ENCODE measurements at places on chromosomes 1 and 21.

DNA sequence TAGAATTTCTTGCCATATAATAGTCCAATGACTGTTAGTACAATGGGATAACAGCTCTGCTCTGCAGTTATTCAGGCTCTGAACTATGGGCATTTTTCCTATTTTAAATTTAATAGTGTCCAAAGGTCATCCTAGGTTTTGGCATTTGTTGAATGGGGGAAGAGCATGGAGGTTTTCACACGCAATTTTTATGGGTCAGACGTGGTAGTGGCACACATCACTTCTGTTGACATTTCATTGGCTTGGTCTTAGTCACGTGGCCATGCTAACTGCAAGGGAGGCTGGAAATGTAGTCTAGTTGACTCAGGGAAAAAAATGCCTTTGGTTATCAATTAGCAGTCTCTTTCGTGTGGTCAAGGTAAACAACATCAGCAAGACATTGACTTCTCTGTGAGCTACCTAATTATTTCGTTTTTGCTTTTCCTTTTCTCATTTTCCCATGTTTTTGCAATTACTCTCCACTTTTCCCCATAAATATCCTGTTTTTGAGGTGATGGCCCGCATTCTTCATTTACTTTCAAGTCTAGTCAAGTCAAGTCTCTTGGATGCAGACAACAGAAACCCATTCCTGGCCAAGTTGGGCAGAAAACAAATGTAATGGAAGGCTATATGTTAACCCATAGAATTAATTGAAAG is 82.8 kb downstream of the DYRK1A start:
- DNase-seq = no peak

DNA sequence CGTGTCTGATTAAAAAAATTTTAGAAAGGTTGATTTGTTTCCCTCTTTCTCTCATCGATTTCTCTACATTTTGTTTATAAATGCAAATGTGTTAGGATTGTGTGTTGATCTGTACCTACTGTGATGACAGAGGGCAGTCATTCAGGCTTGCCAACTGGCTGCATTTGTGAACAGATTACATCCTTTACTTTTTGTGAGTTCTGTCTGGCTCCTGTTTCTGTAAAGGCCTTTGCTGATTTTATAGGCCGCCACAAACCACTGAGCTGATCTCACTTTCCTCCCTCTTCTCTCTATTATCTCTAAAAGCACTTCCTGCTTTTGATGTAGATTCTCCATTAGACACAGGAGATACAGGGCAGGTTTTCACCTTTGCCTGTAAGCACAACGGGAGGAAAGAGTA is 106.8 kb downstream of the ESRRG start:
- no peak for DNase-seq

- DNase-seq = no peak
Measured at GRCh38 chr1:12230549-12231275, 882 bp downstream of the VPS13D start.

DNA sequence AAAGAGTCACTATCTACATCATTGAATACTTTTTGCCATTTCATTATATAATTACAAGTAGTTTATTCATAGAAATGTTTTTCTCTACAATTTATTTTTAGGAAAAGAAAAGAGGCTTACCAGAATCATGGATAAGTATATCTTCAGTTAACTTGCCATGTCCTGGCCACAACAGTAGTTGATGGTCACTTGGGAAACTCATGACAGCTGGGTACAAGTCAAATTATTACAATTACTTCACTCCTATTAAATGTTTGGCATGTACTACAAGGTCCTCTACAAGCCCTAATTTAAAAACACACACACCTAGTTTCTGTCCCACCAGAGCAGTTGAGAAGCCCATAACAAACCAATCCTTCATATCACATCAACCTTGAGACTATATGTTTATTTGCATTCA is 29.4 kb downstream of the PALMD start:
- DNase-seq = no peak

DNA sequence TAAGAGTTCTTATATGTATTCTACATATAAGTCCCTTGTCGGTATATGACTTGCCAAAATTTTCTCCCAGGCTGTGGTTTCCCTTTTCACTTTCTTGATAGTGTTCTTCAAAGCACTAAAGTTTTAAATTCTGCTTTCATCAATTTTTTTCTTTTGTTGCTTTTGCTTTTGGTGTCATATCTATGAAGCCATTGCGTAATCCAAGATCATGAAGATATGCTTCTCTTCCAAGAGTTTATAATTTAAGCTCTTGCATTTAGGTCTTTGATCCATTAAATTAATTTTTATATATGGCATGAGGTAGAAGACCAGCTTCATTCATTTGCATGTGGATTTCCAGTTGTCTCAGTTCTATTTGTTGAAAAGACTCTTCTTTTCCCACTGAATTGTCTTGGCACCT is 22.2 kb downstream of the DESI2 start:
- DNase-seq = no peak

DNA sequence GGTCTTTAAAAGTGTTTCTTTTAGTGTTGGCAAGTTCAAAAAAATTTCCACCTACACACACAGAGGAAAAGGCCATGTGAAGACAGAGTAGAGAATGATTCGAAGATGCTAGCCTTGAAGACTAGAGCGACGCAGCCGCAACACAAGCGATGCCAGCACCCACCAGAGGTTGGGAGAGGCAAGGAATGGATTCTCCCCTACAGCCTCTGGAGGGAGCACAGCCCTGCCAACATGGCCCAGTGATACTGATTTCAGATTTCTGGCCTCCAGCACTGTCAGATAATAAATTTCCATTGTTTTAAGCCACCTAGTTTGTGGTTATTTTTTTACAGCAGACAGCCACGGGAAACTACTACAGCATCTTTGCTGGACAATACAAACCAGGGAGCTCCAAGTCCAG is 6.9 kb upstream of the ADAR start:
- no peak for DNase-seq

GRCh38 chr1:202860744-202861419 is 28.1 kb downstream of the RABIF start:
- DNase-seq = no peak

GRCh38 chr1:175862408-175862807 is 119.0 kb upstream of the TNR start:
- no peak for DNase-seq

- DNase-seq = no peak
Measured at GRCh38 chr1:51147394-51147793, 45.4 kb downstream of the C1orf185 start.

DNA sequence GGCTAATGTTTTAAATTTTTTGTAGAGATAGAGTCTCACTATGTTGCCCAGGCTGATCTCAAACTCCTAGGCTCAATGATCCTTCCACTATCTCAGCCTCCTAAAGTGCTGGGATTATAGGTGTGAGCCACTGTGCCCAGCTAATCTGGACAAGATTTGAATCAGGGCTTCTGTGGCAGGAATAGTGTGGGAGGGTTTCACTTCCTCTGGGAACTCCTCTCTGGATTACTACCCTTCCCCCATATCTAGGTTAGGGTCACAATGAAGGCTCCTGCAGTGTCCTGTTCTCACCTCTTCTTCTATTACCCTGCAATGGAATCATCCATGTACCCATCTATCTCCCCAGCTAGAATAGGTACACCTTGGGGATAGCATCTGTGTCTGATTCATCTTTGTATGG is 133.6 kb upstream of the RAB4A start:
- no peak for DNase-seq

GRCh38 chr1:83573776-83574175 is 425.2 kb downstream of the TTLL7 start:
- no peak for DNase-seq

- no peak for DNase-seq
Measured at GRCh38 chr1:23732363-23733224, 10.7 kb upstream of the ELOA start.

- DNase-seq = peak; percentile 53
Measured at GRCh38 chr1:235270625-235271024, 57.4 kb downstream of the ARID4B start.

GRCh38 chr1:147758379-147759100 is 1.9 kb downstream of the GJA5 start:
- DNase-seq = no peak

DNA sequence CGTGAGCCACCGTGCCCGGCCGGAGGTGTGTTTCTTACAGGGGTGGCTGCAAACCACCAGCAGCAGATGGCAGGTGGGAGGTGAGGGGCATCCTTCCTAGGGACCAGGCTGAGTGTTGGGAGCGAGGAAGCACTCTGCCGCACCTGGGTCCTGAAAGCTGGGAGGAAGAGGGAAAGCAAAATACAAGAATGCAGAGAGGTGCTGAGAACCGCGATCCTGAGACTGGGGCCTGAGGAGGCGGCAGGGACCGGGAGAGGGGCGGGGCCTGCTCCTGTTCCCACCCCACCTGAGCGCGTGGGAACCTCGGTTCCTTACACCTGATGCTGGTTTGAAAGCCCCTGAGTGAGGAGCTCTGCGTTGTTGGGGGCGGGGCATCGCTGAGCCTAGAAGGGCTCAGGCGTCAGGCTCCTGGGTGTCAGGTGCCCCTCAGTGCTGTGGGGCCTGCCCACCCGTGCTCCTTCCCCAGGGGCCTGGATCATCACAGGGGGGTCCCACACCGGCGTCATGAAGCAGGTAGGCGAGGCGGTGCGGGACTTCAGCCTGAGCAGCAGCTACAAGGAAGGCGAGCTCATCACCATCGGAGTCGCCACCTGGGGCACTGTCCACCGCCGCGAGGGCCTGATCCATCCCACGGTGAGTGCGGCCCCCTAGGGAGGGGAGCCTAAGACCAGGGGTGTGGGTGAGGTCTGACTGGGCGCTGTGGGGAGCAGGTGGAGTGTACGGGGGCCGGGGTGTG is 15.5 kb downstream of the TRPM2 start:
- DNase-seq = no peak

- DNase-seq = no peak
Measured at GRCh38 chr1:180143359-180143758, 11.3 kb upstream of the QSOX1 start.

- DNase-seq = no peak
Measured at GRCh38 chr1:43868741-43869067, 64.9 kb upstream of the ARTN start.

DNA sequence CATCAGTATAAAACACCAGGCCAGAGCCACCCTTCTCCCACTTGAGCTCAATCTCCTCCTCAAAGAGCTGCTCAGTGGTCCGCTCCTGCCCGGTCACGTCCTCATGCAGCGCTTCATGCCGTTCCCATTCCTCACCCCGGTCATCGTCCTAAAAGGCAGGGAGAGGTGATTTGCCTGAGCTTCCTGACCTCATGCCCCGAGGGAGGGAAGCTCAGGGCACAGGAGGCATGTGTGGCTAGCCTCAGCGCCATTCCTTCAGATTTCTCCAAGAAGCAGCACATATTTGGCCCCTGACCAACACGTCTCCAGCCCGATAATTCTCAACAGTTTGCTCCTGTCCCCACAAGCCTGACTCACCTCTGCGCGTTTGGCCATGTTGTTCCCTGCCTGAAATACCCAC is 4.2 kb upstream of the GPN2 start:
- DNase-seq = no peak

DNA sequence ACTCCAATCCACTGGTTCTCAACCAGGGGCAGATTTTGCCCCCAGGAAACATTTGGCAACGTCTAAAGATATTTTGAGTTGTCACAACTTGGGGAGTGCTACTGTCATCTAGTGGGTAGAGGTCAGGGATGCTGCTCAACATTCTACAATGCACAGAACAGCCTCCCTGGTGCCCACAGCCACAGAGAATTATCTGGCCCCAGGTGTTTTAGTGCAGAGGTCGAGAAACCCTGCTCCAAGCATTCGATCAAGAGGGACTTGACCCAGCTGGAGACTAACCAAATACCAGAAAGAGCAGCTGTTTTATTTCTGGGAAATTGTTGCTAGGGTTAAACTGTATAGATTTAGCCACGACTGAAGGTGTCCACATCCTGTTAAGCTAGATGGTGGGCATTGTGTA is 19.2 kb downstream of the CD247 start:
- peak; percentile 42 for DNase-seq

DNA sequence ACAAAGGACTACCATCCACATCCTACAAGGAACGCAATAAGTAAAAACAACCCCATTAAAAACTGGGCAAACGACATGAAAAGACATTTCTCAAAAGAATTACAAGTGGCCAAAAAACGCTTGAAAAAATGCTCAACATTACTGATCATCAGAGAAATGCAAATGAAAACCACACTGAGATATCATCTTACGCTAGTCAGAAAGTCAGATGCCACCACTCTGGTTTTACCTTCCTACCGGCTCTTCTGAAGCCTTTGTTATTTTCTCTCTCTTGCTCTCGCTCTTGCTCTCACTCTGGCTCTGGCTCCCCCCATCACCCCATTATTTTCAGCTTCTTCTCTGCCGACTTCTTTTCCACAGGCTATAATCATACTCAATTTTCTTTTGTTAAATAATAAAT is 38.8 kb downstream of the VPS45 start:
- DNase-seq = no peak

DNA sequence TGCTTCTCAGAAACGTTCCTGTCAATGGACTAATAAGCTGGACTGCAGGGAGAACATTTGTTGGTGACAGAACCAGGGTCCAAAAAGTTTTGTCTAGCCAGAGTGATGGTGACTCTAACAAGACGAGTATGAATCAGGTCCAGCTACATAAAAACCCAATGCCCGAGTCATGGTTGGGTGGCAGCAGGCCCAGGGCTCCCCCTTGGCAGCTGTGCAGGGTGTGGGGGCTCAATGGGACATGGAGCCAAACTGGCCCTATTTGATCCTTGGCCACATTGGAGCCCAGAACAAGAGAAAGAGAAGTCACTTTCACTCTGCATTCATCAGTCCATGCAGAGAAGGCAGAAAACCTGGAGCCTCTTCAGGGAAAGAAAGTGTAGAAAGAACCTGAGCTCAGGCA is 37.9 kb upstream of the TENT5C start:
- DNase-seq = no peak

- no peak for DNase-seq
Measured at GRCh38 chr21:34522284-34522683, 10.3 kb upstream of the KCNE1 start.

DNA sequence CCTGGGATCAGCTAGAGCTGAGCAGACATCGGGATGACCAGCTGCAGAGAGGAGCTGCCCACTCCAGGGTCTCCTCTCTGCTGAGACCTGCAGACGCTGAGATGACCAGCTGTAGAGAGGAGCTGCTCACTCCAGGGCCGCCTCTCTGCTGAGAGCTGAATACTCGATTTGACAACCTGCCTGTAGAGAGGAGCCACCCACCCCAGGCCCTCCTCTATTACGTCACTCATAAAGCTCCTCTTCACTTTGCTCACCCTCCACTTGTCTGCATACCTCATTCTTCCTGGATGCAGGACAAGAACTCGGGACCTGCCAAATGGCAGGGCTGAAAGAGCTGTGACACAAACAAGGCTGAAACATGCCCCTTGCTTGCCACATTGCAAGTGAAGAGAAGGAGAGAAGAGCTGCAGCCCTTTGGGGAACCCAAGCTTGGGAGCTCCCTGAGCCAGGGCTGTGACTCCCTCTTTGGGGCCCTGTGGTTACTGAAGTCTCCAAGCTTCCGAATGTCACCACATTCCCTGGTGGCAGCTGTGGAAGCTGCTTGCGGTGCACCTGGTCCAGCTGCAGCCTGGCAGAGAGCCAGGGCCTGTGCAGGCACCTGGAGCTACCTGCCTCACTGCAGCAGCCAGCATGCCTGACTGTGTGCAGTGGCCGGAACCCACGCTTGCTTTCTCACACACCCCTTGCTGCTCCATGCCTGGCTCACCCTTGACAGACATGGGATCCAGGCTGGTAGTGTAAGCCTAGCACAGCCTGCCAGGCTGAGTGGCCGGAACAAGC is 59.6 kb downstream of the CC2D1B start:
- DNase-seq = peak; percentile 28
